ENCODE measurements at places on chromosomes 6 and 20.

- DNase-seq, result no peak
Observed at GRCh38 chr20:62961310-62961783, 8.8 kb downstream of the SLC17A9 start.

DNA sequence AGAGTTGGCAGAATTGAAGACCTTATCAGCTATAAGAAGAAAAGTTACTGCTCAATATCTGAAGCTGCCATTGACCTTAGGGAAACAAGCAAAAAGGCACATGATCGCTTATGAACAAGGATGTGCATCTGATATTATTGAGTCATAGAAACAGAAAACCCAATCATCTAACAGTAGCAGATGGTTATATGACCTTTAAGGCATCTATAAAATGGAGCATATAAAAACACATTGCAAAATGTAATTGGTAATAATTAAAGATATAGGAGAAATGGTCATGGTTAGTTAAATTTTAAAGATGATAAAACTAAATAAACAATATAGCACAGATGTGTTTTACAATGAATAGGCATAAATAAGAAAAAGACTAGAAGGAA, 260.1 kb upstream of the TAB2 start:
- no peak for DNase-seq

- no peak for DNase-seq
Observed at GRCh38 chr6:163951326-163951725, 536.8 kb downstream of the QKI start.

- no peak for DNase-seq
Observed at GRCh38 chr20:56554869-56555268, 21.8 kb downstream of the FAM209B start.

DNA sequence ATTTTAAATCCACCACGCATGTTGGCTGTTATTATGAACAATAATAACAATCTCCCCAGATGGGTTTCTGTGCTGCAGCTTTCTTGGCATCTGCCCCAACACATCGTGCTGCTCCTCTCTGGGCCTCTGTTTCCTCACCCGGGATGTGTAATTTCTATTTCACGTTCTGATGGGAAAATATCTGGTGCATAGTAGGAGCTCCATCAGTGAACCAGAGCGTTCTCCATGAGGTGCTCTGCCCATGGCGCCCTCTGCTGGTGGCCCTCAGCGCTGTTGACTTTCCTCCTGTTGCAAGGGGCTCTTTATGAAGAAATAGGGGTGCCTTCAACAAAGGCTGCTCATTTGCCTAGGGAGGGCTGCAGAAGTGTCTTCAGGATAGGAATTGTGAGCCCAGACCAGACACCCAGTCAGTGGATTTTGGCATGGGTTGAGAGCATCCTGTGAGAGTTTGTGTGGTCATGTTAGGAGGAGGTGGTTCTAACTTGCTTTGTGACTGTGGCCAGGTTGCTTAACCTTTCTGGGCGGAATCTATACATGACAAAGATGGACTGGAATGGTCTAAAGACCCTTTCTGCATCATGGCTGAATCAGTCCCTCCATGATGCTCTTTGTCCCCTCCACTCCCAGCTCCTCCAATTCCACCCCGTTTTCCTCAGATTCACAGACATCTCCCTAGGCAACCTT, 8.1 kb downstream of the SCRT2 start:
- no peak for DNase-seq

DNA sequence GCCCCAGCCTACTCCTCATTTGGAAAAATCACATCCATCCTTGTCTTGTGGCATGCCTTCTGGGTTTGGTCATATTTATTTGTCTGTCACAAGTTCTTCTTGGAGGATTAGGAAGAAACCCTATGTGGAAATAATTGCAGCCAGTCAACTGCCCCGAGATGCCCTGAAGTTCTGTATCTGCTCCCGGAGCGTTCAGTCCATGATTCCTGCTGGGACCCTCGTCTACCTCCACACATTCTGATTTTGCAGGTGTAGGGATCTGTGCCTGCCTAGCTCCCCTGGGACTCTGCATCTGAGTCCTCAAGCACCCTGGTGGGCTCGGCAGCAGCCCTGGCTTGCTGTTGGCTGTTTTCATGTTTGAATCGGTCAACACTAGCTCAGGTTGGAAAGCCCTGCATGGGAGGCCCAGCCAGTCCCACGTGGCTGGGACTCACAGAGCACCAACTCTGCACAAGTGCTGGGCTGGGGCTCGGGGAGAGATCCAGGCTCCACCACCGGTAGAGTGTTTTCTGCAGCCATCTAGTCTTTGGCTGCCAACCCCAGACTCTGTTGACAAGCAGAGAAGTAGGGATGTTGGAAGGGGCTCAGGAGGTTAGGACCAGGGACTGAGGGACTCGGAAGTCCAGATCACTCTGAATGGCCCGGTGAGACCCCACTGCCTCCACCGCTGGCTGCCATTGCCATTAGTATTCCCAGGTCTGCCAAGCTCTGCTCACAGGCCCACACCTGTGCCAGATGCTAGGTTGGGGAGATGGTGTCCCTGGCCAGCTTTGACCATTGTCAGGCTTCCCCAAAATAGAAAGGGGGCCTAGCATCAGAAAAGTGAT, 183.5 kb upstream of the CST7 start:
- no peak for DNase-seq

GRCh38 chr20:51468636-51469035, 73.9 kb downstream of the NFATC2 start:
- DNase-seq, result no peak

DNA sequence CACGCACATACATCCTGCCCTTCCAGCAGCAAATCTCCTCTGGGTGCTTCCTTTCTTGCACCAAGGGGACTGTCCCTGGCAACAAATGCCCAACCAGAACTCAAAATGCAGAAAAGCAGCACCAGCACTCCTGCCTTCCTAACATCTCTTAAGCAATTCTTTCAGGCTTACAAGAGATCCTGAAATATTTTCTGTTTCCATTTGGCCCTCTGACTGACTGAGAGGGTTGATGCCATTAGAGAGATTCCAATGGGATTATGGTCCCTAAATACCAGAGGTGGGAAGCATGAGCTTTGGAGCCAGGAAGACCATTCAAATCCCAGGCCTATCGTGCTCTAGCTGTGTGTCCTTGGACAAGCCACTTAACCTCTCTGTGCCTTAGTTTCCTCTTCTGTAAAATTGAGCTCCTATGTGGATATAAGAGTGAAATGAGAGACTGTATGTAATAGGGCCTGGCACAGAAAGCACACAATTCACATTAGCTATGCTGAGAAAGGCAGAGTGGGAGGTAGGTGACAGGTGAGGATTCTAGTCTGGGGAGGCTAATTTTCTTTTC, 56.8 kb downstream of the PRDM1 start:
- DNase-seq, result no peak

DNA sequence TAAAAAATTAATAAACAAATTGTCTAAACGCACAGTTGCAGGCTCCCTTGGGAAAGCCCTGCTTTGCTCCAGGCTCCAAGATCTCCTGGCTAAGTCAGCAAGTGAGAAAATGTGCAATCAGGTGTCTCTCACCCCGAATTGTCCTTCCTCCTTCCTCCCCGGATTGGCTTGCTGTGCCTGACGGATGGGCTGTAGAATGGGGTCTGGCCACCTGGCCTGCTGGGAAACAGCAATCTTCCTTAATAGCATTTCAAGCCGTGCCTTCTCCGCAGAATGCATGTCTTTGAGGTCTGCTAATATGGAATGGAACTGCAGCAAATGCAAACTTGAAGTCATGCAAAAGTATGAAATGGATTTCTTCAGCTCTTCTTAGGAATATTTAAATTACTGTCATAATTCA, 43.7 kb upstream of the CDKAL1 start:
- no peak for DNase-seq

GRCh38 chr20:34515484-34516246, 557 bp upstream of the DYNLRB1 start:
- DNase-seq, result peak; percentile 37

DNA sequence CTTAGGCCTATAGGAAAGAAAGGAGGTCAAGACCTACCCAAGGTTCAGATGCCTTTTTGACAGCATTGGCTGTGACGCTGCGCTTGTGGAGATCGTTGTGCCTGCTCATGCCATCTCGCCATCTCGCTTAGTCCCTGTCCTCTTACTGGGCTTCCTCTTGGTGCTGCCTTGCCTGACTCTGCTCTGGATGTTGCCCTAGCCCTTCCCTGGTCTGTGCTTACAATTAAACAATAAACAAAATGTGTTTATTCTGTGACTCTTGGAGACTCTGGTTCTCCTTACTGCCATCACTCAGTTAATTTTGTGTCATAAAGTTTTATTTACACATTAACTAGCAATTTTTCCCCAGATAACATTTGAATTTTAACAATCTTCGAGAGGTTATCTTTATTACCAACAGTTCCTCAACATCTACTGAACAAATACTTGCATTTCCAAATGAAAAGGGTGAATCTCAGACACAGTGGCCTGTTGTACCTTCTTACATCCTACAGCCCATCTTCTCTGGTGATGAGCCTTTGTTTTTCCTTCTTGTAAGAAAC, 11.6 kb downstream of the AFDN start:
- no peak for DNase-seq

DNA sequence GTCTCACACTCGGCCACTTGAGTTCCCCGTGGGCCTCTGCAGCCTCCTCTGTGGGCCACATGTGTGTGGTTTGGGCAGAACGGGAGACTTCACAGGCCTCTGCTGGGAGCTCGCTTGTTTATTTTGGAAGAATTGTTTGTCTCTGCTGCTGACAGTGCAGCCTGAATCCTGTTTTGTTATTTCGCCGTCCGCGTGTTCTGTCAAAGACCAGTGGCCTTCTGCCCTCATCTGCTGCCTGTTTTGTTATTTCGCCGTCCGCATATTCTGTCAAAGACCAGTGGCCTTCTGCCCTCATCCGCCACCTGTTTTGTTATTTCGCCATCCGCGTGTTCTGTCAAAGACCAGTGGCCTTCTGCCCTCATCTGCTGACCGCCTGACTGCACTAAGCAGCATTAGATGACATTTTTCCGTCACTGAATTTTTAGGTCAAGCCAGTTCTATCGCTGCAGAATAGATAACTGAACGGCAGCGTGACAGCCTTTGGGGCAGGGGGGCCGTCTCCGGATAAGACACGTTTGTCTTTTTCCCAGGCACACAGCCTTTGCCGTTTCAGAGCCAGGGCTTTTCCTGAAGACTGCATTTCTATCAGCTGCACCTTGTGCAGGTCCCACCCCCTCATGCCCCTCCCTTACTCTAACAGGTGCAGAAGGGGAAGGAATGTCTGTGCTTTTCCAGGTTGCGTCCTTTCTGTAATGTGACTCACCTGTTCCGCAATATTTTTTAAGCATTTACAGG, 158.5 kb upstream of the AFDN start:
- no peak for DNase-seq

DNA sequence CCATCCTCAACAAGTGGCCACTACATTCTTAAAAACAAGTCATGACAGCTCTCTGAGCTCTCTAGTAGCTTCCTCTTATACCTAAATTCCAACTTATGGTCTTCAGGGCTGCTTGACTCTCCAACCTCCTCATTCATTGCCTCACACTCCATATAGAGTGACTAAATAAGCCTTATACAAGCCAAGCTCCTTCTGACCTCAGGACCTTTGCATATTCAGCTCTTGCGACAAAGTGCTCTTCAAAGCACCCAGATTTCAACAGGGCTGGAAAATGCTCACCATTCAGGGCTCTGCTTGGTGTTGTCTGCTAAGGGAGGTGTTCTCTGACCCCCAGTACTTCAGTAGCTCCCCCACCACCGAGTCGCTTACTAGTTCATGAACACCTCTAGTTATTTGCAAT, 3.7 kb downstream of the TREML2 start:
- DNase-seq, result no peak

All from activated CD8-positive, alpha-beta memory T cell treated with anti-CD3 and anti-CD28 coated beads for 48 hours (primary cell).